ENCODE measurements at places on chromosomes 6 and 20. TPM values are rescaled to one million over a fixed set of nuclear protein-coding genes. Genes with fewer than 3 reads are reported as not detected.

Gene LY6G6D
- not detected for total RNA-seq

Gene MAPK13
- total RNA-seq = 5.8 TPM

Gene ETV7
- 2.7 TPM for total RNA-seq

Gene RNF144B
- total RNA-seq = 30.3 TPM

Gene KIF13A
- total RNA-seq = 57.5 TPM

Gene SPACA1
- not detected for total RNA-seq

Gene CNKSR3
- total RNA-seq = 13.3 TPM

Measured in glomerular endothelial cell (primary cell).